Osteocyte (in vitro differentiated cells): ENCODE measurements at places on chromosomes 16 and 17. TPM values are rescaled to one million over a fixed set of nuclear protein-coding genes. Genes with fewer than 3 reads are reported as not detected.
A peak's percentile ranks its signal among the peaks of the same experiment; 100 is the strongest.

- no peak for DNase-seq
- H3K4me1 ChIP-seq, result peaks cover 4% of the 10 kb centered on the region
- H3K27me3 ChIP-seq, result peaks cover 7% of the 10 kb centered on the region
- no peaks in the 10 kb centered on the region for H3K36me3 ChIP-seq
- no peak overlapping the region for H3K27ac ChIP-seq
- H3K4me3 ChIP-seq, result no peak overlapping the region
Measured at GRCh38 chr17:36844601-36845000, 92.7 kb upstream of the LHX1 start.

GRCh38 chr17:55654821-55655220 lies 67.8 kb downstream of the TMEM100 start:
- no peak for DNase-seq
- H3K36me3 ChIP-seq, result no peaks in the 10 kb centered on the region
- H3K27me3 ChIP-seq, result no peaks in the 10 kb centered on the region
- no peaks in the 10 kb centered on the region for H3K4me1 ChIP-seq
- H3K4me3 ChIP-seq, result no peak overlapping the region
- no peak overlapping the region for H3K27ac ChIP-seq

Gene KLHL11
- total RNA-seq, result 16.0 and 18.4 TPM in 2 replicates

DNA sequence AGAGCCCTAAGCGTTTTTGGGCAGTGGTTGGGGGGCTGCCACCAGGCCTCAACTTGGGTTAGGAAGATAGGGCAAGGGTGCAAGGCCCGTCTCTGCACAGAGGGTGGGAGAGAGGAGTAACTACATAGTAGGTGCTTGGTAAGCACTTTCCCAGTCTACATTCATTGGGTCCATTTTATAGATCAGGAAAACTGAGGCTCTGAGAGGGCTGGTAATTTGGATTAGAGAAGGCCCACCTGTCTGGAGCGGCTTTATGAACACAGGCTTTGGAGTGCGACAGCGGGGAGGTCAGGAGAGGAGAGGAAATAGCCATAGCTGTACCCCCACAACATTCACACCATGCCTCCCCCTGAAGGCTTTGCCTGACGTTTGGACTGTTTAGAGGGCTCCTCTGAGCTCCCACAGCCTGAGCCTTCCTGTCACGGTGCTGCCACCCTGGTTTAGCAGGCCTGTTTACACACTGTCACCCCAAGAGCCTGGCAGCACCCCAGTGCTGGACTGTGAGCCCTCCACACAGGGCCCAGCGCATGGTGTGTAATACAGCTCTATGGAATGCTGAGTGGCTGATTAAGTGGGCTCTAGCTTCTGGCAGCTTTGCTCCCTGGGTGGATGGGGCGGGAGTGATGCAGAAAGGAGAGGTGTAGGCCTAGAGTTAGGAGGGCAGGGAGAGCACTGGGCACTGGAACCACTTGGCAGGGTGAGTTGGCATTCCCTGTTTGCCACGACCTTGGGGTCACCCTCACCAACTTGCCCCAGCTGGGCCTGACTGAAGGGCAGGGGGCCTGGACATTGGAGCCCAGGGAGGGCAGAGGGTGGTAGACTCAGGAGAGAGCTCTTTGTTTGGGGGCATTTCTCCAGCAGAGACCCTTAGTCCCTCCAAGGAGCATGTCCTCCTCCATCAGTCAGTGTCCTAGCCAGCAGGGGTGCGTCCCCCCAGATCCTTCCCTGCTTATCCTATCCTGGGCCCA lies 73.7 kb downstream of the RAI1 start:
- H3K36me3 ChIP-seq, result no peaks in the 10 kb centered on the region
- no peak for DNase-seq
- no peak overlapping the region for H3K4me3 ChIP-seq
- peaks cover 34% of the 10 kb centered on the region for H3K4me1 ChIP-seq
- peak overlapping the region; percentile 10 for H3K27ac ChIP-seq

DNA sequence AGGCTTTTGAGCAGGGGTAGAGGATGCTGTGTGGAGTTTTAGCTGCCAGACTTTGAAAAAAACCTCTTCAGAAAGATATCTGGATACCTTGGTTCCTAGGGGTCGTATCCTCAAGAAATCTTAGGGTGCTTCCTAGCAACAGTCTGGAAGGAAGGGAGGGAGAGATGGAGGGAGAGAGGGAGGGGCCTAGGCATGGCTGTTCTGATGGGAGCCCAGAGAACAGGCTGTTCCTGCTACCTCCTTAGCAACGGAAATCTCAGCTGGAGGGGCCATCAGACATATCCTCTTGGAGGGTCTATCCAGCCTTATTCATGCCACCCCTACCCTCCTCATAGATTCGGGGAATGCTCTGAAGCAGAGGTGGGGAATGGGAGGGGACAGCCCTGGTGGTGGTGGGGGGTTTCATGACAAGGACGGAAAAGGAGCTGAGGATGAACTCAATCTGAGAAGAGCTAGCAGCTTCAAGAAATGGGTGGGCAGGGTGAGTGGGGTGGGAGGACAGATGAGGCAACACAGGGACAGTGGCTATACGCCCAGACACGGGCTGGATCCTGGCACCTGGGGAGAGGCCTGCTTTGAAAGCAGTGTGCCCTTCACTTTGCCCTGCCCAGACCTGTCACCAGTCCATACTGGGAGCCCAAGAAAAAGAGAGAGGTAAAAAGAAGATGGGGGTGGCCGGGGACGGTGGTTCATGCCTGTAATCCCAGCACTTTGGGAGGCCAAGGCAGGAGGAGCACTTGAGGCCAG lies 2.9 kb upstream of the THRA start:
- no peaks in the 10 kb centered on the region for H3K27me3 ChIP-seq
- H3K27ac ChIP-seq, result no peak overlapping the region
- DNase-seq, result no peak
- no peaks in the 10 kb centered on the region for H3K36me3 ChIP-seq
- peaks cover 33% of the 10 kb centered on the region for H3K4me1 ChIP-seq
- H3K4me3 ChIP-seq, result no peak overlapping the region
